Activated CD4-positive, CD25-positive, alpha-beta regulatory T cell treated with anti-CD3 and anti-CD28 coated beads, Interleukin-2, amount 50 U/mL, for 72 hours (primary cell): ENCODE measurements at places on chromosomes 1 and 21.

- no peak for DNase-seq
Measured at GRCh38 chr1:44068442-44068921, 37.2 kb upstream of the SLC6A9 start.

DNA sequence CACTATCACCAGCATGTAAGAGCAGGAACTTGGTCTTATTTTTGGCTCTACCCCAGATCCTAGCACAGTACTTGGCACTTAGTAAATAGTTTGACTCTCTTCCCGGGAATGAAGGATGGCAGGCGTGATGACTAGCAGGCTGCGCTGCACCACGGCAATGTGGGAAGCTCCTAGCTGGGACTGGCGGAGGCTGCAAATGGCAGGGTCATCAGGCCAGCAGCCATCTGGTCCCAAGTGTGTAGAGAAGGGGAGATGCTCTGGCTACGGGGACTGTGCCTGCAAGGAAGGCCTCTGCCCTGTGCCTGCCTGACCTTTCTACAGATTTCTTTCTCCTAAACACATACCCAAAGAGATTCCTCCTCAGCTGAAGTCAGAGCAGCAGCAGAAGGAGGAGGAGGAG, 95.0 kb downstream of the KCND3 start:
- no peak for DNase-seq

DNA sequence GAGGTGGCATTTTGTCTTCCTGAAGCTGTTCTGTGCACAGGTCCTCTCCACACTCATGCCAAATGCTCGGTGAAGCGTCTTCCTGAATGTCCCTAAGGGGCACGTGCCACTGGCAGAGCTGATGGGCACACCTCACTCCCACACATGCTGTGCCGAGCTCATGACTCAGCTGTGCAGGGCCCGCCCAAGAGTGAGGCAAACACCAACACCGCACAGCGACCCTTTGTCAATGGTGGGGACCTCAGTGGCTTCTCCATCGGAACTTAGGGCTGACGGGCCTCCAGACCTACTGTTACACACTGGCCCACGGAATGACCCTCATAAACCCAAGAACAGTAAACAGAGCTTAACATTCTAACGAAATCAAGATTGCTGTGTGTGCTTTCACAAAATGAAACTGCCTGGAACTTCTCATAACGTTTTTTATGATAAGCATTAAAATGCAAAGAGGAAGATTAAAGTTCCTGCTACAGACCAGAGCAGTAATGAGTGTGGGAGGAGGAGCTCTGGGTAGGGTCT, 89.3 kb downstream of the SIM2 start:
- DNase-seq: no peak

DNA sequence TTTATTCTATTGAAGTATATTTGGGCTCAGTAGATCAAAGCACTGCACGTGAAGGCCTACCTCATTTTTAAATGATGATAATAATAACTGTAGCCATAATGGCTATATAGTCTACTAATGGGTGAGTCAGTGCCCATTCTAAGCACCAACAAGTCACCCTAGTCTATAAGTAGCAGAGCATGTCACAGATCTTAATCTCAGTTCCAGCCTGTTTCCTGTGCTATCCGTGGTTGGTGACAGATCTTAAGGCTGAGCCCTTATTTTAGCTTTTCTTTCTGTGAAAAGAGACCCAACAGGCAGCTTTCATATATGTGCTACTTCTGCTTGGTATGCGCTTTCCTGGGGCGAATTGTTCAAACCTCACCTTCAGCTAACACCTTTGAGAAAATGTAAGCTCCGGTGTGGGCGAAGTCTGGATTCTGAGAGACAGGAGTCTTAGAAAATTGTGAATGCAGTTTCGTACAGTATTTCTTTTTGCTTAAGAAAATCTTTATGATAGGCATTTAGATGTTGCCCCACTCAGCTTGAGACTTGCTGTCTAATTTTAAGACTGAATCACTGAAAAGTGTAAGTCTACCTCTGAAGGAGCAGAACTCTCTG, 59.6 kb downstream of the FMN2 start:
- DNase-seq: no peak

DNA sequence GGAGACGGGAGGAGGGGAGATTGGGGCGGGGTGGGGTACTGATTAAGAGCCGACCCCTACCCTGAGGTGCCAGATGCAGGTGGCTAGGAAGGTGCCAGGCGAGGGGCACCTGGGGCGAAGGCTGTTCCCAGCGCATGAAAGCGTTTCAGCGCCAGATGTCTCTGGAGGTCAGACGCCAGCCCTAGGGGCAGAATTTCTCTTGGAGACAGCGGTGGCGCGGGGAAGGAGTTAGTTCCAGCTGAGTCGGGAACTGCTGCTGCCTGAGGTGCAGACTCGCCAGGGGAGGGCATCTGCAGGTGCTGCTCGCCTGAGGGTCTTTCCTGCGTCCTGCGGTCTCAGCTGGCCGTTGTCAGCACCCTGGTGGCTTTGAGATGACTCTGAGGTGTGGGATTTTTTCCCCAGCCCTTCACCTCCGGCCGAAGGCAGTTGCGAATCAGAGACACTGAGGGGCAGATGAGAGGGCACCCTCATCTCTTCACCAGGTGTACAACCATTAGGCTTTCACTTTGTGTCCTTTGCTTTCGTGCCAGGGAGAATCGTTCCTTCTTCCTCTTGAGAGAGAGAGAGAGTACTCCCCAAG, 539 bp downstream of the CGN start:
- DNase-seq: peak; percentile 41

DNA sequence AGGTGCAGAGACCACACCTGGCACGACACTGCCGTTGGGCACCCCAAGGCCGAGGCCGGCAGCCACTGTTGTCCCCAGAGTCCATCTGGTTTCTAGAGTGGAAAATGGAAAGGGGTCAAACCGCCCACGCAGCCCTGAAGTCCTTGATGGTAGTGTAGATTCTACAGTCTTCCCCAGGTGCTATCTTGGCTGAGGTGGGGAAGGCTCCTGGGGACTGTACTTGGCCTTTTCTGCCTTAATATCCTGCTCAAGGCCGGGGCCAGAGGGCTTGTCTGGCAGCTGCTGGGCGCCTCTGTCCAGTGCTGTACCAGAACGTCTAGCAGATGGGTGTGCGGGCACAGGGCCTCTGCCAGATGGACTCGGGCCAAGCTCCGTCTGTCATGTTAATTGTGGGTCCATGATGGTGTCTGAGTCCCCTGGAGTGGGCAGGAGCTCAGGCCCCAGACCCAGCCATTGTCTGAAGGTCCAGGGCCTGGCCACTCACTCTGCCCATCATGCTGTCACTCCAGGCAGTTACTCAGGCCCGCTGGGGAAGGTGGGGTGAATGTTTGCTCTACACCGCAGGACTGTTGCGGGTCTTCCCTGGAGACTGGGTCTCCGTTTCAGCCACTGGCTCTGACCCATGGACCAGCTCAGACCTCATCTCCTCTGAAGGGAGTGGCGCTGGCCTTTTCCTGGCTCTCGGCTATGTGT, 161.9 kb upstream of the COL6A1 start:
- DNase-seq: no peak

- no peak for DNase-seq
Measured at GRCh38 chr1:109274533-109275476, 8.1 kb downstream of the PSRC1 start.

- no peak for DNase-seq
Measured at GRCh38 chr1:65278376-65279069, 30.8 kb upstream of the DNAJC6 start.

DNA sequence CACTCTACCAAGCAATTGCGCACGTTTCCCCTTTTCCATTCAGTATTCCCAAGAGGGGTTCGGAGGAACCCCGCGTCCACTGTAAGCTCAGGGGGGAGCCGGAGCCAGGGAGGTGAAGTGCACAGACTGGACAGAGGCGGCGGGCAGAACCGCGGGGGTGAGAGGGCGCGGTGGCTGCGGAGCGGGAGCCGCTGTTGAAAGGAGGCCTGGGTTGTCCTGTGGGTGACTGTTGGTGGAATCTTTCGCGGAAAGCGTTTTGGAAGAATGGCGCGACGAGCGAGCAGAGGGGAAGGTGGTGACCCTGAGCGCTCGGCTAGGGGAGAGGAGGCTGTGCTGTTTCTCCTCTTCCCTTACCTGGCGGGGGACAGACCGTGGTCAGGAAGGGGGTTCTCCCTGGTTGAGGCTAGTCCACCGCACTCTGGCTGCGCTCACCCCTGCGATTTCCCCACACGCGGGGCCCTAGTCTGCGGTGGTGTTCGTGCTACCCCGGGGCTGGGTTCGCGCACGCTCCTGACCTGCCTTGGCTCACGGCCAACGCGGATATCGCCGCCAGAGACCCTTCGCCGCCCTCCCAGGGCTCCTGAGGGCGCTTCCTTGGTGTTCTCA, 92.8 kb downstream of the PRKAB2 start:
- peak; percentile 37 for DNase-seq

- DNase-seq: no peak
Measured at GRCh38 chr1:115767403-115767802, 1.1 kb downstream of the CASQ2 start.

- DNase-seq: peak; percentile 39
Measured at GRCh38 chr1:159798893-159799292, 3.3 kb upstream of the FCRL6 start.

DNA sequence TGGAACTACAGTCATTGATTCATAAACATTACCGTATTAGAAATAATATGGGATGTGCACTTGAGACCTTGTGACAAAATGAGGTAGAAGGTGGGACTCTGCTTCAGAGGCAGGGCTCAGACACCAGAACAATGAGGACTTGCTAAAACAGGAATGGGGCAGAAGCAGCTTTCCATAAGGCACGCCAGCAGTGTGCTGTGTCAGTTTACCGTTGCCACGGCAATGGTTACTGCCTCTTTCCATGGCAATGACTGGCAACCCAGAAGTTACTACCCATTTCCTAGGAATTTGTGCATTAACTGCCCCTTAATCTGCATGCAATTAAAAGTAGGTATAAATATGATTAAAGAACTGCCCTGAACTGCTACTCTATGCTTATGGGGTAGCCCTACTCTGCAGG, 169.0 kb downstream of the CHRM3 start:
- no peak for DNase-seq

DNA sequence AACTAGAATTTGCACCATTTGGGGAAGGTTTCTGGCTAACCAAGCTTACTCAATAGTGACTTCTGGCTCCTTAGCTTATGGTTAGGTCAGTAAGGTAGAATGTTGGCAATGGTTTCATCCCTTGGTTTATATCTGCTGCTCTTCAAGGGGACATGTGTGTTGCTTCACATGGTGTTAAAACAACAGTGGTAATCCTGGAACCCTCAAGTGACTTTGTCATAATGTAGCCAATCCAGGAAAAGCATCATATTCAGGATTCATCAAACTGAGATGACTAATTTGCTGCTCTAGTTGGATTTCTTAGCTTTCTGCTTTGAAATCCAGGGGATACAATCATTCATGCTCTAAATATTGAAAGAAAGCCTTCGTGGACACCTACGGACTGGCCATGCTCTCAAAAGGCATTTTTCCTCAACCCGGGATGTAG, 108.7 kb downstream of the RGL1 start:
- DNase-seq: no peak

- no peak for DNase-seq
Measured at GRCh38 chr21:14572204-14572780, 26.2 kb upstream of the SAMSN1 start.

DNA sequence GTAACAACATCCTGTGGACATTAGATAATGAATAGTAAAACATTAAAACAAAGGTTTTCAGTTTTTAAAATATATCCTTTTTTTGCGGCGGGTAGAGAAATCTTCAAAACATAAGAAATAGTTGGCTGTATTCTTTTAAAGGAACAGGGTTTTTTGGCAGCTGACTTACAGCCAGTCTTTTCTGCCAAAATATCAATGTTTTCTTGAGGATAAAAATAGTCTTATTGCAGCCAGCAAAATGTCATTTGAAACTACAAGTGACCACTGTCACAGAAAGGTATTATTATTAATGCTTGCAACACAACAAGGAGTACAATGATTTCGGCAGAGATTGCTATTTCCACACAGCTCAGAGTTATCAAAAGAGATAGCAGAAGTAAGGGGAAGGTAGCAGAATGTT, 21.4 kb downstream of the OLFM3 start:
- no peak for DNase-seq

DNA sequence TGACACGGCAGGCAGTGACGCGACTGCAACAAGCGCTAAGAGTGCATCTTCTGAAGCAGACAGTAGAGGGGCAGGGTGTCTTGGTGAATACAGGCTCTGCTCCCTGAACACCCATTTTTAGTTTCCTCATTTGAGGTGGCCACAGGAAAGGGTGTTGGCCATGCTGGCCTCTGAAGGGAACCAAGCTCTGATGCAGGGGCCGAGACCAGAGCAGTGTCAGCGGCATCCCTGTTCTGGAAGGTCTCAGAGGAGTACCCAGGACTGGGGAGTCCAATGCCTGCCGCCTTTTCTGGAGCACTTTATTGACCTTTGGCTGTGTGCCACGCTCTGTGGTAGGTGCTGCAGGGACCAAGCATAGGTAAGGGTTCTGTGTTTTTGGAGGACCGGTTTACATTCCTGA, 100.4 kb downstream of the KCNJ6 start:
- no peak for DNase-seq

DNA sequence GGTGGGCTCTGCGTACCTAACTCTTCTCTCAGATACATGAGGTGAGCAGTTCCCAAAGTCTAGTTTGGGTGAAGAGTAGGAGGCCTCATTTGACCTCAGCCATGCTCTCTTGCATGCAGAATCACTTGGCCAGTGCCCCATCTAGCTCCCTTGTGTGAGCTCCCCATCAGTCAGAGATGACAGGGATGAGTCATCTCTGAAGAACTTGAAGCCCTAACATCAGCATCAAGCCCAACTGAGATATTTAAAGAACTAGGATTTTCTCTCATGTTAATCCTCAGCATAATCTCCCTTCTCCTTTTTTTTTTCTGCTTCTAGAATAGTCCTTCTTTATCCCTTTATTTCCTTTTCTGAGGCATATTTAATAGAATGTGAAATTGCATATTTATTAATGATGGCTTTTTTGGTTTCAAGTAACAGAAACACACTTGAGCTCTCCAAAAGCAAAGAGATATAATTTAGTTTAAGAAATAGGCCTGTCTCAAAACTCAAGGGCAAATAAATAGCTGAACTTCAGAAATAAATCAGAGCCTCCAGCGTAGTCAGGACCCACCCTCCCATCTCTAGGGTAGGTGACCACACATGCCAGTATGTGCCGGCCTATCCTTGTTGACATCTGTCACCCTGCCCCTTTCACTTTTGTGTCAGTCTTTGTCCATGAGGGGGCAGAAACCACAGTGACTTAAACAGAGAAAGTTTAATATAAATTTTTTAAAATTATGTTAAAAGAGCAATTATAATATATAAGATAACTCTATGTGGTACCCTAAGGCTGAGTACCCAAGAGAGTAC, 112.3 kb downstream of the TSEN15 start:
- DNase-seq: no peak

- DNase-seq: no peak
Measured at GRCh38 chr1:54356680-54357147, 49.5 kb downstream of the SSBP3 start.

- DNase-seq: no peak
Measured at GRCh38 chr21:33198346-33199099, 31.2 kb upstream of the IFNAR2 start.

- no peak for DNase-seq
Measured at GRCh38 chr1:90502696-90503095, 214.4 kb downstream of the BARHL2 start.

DNA sequence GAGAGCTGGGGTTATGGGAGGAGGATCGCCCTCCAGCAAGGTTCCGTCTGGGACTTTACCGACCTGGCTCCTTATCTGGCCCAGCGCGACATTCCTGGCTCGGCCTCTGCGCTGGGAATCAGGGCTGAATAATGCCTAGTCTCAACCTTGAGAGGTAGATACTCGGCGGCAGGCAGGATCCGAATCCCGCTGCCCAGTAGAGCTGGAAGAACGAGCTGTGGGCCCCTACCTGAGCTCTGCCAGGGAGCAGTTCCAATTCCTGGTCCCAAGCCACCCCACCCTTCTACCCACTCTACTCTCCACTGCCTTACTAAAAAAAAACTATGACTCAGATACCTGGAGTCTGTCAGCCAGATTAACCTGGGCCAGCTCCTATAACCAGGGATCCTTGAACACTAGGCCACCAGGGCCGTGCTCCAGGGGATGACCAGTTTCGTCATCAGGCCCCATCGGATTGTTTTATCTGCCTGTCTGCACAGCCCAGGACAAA, 53.6 kb downstream of the RHBG start:
- DNase-seq: no peak
